ENCODE measurements at places on chromosomes 5 and 9. TPM values are rescaled to one million over a fixed set of nuclear protein-coding genes. Genes with fewer than 3 reads are reported as not detected.

OR4F3 gene
- 0.27 TPM for total RNA-seq

IFNA21 gene
- not detected for total RNA-seq

PCDHGB1 gene
- 0.66 TPM for total RNA-seq

HMHB1 gene
- not detected for total RNA-seq

ENHO gene
- total RNA-seq = 0.22 TPM

NR2F1-AS1 gene
- total RNA-seq = 21.5 TPM

ADRA1B gene
- 0.13 TPM for total RNA-seq

HNRNPH1 gene
- 912 TPM for total RNA-seq

Measured in thoracic aorta endothelial cell (primary cell).